Stimulated activated CD8-positive, alpha-beta memory T cell treated with anti-CD3 and anti-CD28 coated beads, Interleukin-12 subunit alpha, Interleukin-12 subunit beta, amount 100 ng/mL, for 1 hour (primary cell): ENCODE measurements at places on chromosomes 5 and 9.

GRCh38 chr5:135329913-135330797, 68.9 kb downstream of the MACROH2A1 start:
- no peak for DNase-seq

GRCh38 chr9:72013292-72013760, 47.1 kb downstream of the C9orf57 start:
- no peak for DNase-seq

DNA sequence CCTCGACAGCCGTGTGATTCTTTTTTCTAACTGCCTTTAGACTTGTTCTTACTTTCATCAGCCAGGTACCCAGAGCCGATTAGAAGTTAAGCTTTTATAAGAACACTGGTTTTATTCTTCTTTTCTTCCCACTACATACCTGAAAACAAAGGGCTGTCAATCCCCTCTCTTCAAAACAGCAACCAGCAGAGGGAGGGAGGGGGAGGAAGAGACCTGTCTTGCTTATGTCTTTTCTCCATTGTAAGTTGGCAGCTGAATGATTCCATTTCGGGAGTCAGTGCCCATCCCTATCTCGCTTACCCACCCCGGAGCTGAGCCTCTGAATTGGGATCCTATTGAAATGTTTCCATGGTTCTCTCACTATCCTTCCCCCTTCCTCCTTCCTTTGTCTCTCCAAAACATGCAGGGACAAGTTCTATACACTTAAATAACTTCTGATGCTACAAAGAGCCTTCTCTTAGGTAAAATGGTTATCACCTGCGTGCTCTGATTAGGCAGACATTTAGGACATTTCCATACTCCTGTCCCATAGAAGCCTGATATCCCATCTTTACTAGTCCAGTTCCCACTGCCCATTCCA, 83.9 kb upstream of the WWC1 start:
- DNase-seq = no peak

- no peak for DNase-seq
Observed at GRCh38 chr5:157915638-157916037, 56.7 kb upstream of the CLINT1 start.

DNA sequence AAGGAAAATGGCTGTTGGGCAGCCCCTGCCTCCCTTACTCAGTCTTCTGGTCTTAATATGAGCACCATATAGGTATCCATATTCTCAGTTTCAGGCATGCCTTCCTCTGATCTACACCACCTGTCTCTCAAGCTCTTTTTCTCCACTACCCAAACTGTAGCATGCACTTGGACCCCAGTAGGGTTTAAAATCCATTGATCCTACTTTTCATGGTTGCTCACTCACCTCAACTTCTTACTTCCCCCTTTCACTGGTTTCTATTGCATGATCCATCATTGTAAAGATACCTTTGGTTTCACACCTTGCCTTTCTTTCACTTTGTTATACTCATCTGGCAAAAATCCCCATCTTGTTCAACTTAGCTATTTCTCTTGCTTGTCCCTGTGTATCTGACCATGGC, 159.4 kb downstream of the KDM4C start:
- no peak for DNase-seq

DNA sequence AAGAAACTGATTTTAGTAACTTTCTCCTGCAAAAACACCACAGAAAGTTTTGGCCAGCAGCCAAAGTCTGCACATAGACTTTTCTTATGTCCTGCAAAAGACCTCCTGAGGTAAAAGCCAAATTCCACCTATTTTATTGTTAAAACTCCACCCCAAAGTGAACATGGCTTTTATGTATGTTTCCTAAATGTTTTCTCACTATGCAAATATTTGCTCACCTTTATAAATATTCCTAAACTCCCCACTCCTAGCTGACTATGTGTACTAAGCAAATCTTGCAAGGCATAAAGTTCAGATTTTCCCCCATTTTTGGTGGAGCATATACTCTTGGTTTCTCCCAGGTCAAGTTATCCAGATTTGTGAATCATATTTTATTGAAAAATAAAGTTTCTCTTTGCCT, 446.2 kb downstream of the DNAH5 start:
- no peak for DNase-seq
